ENCODE measurements at places on chromosomes 2 and 18.

- no peak for DNase-seq
Observed at GRCh38 chr18:64238076-64238475, 89.2 kb upstream of the LINC00305 start.

DNA sequence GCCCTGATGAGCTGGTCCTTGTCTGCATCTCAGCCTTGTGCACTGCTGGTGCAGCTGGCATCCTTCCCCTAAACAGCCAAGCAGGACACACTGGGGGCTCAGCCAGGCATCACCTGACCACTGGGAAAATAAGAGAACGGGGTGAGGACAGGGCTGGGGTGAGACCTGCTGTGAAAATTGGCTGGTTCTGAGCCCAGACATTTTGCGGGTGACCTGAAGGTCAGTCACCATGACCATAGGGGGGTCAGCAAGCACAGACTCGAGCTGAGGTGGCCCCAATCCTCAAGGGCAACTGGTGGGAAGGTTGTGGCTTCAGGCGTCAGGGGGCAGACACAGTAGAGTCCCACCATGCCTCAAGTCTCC lies 144.9 kb upstream of the TWIST2 start:
- no peak for DNase-seq

GRCh38 chr2:190891889-190892288 lies 11.3 kb downstream of the GLS start:
- no peak for DNase-seq

DNA sequence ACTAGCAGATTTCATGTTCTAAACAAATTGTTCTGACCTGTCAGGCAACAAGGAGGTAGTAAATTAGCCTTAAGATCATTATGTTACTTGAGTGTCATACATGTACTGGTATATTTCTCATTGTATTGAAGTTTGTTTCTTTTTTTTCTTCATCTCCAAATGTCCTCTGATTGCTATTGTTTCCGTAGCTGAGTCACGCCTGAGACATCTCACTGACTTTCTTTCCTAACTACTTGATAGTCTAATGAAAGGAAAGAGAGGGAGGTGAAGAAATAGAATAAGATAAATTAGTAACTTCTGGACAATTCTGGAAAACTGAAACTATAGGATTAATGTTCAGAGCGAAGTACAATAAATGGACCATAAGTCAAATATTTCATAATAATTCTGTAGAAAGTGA lies 1049.9 kb downstream of the TSN start:
- DNase-seq = no peak

GRCh38 chr2:232957657-232958090 lies 55.4 kb downstream of the NGEF start:
- no peak for DNase-seq

- DNase-seq = no peak
Observed at GRCh38 chr18:9066817-9067306, 35.6 kb upstream of the NDUFV2 start.

DNA sequence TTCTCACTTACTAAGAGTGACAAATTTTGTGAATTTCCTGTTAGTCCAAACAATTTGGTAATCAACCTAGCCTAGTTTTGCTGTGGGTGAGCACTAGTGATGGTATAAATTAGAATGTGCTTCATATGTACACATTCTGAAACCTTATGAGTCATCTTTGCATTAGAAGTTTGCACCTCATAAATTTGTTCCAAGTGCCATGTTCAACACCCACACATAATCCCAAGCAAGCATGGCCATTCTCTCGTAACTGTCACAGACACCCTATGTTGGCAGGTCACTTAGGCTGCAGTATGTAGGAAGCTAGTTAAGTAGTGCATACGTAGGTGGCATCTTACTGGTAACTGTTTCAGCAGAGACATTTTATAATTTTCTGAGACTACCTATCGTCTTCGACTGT lies 46.9 kb downstream of the NAB1 start:
- DNase-seq = peak; percentile 21

DNA sequence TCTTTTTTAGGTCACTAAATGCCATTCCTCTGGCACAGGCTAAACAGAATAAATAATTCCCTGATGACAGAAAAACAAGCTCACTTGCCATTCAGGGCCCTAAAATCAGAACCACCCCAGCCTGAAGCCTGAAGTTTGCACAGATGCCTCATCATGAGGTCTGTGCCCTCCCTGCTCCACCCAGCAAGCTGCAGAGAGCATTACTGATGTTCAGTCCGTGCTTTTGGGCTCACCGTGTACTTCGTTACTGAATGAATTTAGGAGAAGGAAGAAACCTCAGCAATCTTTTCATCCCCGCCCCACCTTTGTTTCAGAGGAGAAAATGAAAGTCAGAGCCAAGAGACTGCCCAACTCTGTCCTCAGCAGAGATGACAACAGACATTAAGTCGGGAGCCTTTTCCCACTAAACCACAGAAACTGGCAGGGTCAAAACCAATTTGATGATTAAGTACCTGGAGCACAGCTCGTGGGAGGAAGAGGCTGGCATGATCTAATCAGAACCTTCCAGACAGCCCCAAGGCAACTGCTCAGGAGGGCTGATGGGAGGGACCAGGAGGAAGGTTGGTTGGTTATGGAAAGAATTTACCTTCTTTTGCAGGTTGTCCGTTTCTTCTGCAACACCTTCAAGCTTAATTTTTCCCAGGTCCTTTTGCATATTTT lies 122.7 kb downstream of the LAMA1 start:
- DNase-seq = no peak

DNA sequence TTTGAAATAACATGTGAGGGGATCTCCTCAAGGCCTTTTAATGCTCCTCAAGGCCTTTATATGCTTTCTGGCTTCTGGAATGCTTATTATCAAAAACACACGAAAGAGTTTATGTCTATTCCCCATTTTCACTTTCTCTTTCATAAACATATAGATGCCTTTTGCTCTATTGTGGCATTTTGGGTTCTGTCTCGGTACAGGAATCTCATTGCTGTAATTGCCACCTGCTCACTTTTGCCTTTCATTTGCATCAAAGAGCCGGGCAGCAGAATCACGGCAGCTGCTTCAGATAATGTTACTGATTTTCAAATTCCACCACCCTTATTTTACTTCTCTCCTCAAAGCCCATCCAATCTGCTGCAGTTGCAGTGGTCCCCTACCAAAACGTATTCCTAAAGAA lies 54.8 kb upstream of the LPIN2 start:
- no peak for DNase-seq

DNA sequence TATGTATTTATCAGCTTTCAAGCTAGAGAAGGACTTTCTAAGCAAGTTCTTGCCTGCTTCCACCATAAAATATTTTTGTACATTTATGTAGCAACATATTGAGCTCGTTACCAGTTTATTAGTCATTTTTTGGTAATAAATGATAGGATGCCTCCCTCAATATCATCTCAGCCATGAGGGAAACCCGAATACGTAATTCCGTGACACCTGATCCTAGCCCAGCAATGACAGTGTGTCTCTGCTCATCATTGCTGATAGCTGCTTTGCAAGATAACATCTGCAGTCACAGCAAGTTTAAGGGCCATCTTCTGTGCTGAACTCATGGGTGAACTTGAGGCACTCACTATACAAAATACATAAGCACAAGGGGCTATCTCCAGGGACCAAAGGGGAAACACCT lies 62.2 kb downstream of the COL6A3 start:
- no peak for DNase-seq

GRCh38 chr2:38598991-38599295 lies 3.8 kb downstream of the HNRNPLL start:
- no peak for DNase-seq

DNA sequence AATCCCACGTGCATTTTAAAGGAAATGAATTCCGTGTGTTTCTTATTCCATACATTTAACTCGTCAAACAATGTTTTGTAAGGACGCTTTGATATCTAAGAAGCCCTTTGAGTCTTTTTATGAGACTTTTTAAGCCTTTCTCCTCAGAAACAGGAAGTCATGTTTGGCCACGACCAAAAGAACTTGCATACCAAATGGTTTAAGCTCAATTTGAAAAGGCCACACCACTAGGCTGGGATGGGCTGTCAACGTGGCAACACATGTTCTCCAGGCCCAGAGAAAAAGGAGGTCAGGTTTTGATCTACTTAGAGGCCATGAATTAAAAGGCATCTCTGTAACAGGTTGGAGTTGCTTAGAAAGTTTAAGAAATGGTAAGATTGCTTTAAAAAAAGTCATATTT lies 441.8 kb downstream of the CMPK2 start:
- no peak for DNase-seq

GRCh38 chr2:70344195-70344594 lies 42.3 kb upstream of the FAM136A start:
- no peak for DNase-seq

- no peak for DNase-seq
Observed at GRCh38 chr2:166042356-166042755, 85.5 kb downstream of the SCN1A start.

- DNase-seq = no peak
Observed at GRCh38 chr2:174759381-174760065, 4.7 kb downstream of the CHRNA1 start.

- no peak for DNase-seq
Observed at GRCh38 chr2:200679535-200679934, 93.7 kb downstream of the AOX1 start.

- no peak for DNase-seq
Observed at GRCh38 chr2:26655611-26656195, 14.5 kb upstream of the CIB4 start.

DNA sequence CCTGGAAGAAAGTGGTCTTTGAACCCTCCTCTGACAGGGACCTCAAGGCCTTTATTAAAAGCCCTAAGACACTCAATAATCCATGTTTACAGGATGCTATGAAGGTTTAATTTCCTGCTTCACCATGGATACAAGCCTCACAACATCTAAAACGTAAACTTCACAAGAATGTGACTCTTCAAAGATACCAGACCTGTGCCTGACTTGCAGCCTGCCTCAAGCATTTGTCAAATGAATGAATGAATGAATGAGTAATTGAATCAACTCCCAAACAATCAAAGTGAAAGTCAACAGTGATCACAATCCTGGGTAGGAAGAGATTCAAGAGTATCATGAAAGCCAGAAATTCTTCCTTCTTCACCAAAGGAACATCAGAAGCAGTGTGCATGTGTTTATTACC lies 30.4 kb downstream of the KLF7 start:
- DNase-seq = no peak

- DNase-seq = no peak
Observed at GRCh38 chr2:15546297-15547098, 14.6 kb downstream of the NBAS start.

DNA sequence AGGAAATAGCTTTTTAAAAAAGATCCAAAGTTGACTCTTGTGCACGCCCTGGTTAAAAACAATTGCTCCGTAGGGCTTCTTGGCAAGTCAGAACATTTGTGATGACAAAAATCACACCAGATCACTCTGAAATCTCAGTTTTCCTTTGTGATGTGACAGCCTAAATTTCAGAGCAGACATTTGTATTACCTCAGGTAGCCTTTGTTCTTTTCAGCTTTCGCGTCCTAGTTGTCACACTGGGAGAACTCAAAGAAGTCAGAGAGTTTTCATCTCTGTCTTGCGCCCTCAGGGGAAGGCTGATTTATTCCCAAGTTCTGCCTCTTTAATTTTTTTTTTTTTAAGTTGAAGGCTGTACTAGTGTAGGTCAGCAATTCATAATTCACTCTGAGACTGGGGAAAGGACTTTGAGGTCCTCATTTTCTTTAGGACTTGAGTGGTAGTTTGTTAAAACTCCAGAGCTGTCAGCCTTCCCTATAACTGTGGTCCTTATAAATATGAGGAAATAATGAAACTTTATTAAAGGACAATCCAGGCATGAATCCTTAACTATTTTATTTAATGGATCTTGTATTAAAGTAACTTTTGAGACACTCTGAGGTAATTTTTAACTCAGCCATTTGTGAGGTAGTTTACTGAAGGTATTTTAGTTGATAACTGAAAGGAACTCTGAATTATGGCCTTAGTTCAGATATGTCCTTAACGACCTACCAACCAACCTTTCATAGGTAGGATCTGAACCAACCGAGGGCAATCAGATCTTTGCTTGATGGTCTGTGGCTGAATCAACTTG lies 525.1 kb upstream of the FAM98A start:
- no peak for DNase-seq

DNA sequence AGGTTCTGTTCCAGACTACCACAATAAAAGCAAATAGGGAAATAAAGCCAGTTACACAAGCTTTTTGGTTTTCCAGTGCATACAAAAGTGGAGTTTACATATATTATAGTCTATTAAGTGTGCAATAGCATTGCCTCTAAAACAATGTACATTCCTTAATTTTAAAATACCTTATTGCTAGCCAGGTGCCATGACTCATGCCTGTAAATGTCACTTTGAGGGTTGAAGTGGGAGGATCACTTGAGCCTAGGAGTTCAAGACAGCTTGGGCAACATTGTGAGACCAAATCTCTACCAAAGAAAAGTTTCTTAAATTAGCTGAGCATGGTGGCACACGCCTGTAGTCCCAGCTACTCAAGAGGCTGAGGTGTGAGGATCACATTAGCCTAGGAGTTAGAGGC lies 52.9 kb upstream of the IMP4 start:
- DNase-seq = no peak

GRCh38 chr2:210072493-210072892 lies 70.1 kb downstream of the RPE start:
- no peak for DNase-seq

- no peak for DNase-seq
Observed at GRCh38 chr18:68660354-68661183, 54.3 kb downstream of the TMX3 start.

DNA sequence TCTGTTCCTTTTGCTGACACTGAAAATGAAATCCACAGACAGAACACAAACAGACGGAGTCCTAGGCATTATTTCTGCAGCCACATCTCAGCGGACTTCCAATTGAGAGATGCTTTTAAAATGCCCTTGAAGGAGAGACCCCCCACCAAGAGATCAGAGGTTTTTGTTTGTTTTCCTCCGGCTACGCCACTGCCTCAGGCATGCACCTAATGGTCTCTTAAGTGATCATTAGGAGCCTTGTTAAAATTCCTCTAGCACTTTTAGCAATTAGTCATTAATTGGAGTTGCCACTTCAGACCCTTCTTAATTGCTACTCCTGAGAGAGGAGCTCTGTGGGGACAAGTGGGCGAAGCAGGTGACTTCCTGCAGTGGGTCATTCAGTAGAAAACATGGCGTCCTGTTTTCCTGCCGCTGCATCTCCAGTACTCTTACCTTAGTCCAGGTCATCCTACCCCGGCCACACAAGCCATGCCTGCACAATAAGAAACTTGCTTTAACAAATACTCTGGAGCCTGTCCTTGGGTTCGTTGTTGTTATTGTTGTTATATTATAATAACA lies 257.7 kb upstream of the CHAC2 start:
- no peak for DNase-seq

Data from stimulated activated CD4-positive, alpha-beta T cell treated with anti-CD3 and anti-CD28 coated beads, Interleukin-1b, Interleukin-23, amount 100 ng/mL, for 4 hours (primary cell).